ENCODE measurements at places on chromosomes 16 and 17. TPM values are rescaled to one million over a fixed set of nuclear protein-coding genes. Genes with fewer than 3 reads are reported as not detected.

GRCh38 chr17:77863814-77864161, 94.7 kb upstream of the TNRC6C start:
- DNase-seq = no peak

GRCh38 chr17:19579867-19580565, 46.4 kb downstream of the SLC47A1 start:
- DNase-seq = no peak

GRCh38 chr16:66888647-66889615, 8.6 kb downstream of the PDP2 start:
- no peak for DNase-seq

- no peak for DNase-seq
Measured at GRCh38 chr17:20998571-20999043, 44.2 kb downstream of the USP22 start.

DNA sequence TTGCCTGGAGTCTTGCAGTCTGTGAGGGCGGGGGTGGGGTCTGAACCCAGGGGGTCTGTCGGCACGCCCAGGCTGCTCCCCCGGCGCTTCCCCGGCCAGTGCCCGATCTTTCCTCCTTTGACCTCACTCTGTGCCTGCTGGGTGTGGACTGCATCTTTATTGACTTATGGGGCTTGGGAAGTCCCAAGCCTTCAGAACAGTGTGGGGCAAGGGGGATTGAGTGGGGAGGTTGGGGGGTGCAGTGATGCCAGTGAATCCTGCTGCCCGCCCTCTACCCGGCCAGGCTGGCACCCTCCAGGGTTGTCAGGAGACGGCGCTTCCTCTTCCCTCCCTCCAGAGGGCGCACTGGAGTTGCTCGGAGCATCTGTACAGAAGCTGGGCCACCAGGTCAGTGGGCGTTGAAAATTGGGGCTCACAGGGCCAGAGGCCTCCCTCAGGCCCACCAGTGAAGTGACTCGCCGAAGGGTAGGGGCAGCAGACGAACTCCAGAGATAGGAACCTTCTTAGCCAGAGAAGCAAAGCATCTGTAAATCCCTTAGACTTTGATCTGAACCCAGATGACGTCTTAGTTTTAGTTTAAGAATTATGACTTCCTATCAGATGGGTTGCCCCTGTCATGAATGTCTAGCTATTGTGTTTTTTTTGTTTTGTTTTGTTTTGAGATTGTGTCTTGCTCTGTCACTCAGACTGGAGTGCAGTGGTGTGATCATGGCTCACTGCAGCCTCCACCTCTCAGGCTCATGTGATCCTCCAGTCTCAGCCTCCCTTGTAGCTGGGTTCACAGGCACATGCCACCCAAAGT, 184.8 kb upstream of the CIBAR2 start:
- peak; percentile 80 for DNase-seq

- no peak for DNase-seq
Measured at GRCh38 chr17:78525511-78526160, 51.6 kb downstream of the DNAH17 start.

- DNase-seq = no peak
Measured at GRCh38 chr16:88049561-88050545, 98.6 kb downstream of the BANP start.

- no peak for DNase-seq
Measured at GRCh38 chr17:19460700-19461099, 49.7 kb downstream of the RNF112 start.

The BCAR1 gene
- total RNA-seq = 0.16 TPM

The EPN3 gene
- total RNA-seq = not detected

The CRYM gene
- total RNA-seq = not detected

The COX4I1 gene
- total RNA-seq = 397 TPM

The PGP gene
- 15.1 TPM for total RNA-seq

The MED13 gene
- 45.9 TPM for total RNA-seq

The PRSS27 gene
- 3.2 TPM for total RNA-seq

All from activated naive CD4-positive, alpha-beta T cell treated with anti-CD3 and anti-CD28 coated beads, Interleukin-2, amount 50 U/mL, for 72 hours (primary cell).